ENCODE measurements at places on chromosomes 7 and 10. TPM values are rescaled to one million over a fixed set of nuclear protein-coding genes. Genes with fewer than 3 reads are reported as not detected.

Gene MYOZ1
- not detected for total RNA-seq

- no peak for DNase-seq
These were observed 124.8 kb downstream of the KIAA1217 start for GRCh38 chr10:24333736-24334135.

DNA sequence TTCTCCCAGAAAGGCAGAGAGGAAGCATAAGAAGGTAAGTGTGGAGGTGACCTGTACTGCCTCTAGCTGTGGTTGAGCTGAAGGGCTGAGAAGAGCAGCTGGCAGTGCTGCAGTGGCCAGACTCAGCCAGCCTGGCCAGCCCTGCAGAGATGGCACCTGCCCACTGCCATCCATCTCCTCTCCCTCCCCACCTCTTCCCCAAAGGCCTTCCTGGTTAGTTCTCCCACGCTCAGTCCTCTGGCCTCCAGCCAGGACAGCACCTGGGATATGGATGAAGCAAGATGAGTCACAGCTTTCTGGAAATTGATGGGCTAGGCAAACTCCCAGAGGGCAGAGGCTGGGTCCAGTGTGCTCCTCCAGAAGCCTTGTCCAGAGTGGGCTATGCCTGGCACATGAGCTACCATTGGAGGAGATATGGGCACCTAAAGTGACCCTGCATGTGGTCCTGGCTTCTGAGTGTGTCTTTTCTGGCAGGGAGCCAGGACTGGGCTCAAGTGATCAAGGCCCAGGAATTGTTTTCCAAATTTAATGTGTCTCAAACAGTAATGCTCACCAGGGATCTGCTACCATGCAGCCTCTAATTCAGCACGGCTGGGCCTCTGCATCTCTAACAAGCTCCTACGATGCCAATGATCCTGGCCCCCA is 81.0 kb upstream of the CACUL1 start:
- no peak for DNase-seq

DNA sequence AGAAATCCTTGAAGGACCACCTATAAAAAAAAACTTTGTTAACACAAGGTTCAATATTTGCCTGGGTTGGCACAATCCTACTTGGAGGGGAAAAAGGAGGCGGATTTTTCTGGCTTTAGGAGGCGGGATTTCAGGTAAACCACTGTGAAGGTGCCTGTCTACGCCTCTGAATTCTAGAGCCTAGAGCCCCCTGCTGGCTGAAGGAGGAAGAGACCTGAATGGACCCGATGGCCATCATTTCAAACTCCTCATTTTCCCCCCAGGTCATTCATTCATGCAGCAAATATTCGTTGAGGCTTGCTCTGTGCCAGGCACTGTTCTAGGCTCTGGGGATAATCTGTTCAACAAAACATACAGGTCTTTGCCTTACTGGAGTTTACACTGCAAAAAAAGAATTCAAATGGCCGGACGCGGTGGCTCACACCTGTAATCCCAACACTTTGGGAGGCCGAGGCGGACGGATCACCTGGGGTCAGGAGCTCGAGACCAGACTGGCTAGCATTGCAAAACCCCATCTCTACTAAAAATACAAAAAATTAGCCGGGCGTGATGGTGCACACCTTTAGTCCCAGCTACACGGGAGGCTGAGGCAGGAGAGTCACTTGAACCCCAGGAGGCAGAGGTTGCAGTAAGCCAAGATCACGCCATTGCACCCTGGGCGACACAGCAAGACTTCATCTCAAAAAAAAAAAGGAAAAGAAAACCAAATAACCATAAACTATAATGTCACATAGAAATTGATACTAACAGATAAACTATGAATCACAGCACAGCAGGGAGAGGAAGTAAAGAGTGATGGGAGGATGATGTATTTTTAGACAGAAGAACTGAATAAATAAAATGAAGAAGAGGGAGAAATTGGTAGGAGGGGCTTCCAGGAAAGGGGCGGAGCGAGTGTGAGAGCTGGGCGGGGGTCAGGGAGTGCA is 90.1 kb upstream of the NFE2L3 start:
- DNase-seq, result peak; percentile 89

DNA sequence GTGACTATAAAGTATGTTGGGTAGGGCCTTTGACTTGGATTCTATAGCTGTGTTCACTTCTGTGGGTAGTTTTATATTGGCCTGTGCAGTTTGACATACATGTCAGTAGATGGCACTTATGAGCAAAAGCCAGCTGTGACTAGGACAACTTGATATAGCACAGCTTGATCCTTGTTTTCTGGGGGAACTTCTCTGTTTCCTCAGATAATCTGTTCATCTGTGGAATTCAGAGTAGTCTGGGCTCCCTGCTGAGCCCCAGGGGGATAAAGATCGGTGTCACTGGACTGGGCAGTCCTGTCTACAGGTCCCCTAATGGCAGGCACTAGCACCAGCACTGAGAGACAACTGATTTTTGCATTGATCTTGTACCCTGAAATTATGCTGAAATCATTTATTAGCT is 25.4 kb downstream of the CYP2C9 start:
- DNase-seq, result no peak

DNA sequence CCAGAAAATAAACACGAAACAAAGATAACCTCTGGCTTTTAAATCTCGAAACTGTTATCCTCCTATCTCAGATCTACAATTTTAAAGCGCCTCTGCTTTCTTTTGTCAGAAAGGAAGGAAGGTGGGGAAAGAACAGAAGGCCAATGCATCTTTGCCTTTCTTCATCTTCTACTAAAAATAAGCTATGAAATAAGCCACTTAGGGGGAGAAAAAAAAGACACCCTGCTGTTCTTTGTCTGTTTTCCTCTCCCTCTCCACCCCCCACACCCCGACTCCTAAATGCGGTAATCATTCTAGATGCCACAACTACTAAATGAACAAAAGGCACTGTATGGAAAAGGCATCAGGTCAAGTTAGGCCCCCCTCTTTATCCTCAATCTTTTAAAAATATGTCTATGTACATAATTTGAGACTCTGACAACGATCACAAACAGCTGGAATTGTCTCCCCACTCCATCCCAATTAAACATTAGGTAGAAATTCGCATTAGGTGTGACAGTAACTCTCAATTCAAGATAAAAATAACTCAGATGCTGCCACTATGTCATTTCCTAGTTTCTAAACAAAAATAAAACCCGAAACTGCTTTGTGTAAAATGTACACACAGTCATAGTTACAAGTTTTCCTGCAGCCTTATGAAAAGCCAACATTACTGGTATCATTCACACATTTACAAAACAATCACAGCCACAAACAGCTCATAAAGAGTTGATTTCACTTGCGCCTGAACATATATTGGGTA is 2.4 kb downstream of the UBE2H start:
- peak; percentile 13 for DNase-seq

DNA sequence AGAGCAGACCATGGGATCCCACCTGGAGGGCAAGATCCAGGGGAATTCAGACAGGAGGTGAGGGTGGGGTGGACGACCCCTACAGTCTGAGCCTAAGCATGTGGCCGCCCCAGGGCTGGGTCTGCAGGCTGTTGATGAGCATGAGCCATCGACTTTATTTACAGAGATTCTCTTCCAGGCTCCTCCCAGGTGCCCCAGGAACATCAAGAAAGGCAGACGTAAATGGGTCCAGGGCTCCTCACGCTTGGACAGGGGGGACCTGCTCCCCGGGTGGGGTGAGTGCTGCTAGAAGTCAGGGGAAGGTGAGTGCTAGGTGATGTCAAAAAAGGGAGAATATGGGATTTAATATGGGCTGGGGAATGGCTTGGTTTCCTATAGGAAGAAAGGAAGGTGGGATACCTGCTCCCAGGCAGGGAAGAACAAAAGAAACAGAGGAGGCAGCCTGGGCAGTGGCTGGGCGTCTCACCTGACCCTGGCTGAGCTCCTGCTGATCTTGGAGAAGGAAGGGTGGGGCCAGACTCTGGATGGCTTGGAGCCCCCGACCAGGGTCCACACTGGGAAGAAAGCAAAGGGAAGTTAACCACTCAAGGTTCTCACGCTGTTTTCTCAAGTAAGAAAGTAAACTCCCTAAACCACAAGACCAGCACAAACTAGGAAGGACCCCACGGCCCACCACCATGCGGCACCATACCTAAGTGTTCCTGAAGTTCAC is 162.1 kb upstream of the SHH start:
- no peak for DNase-seq

Gene PSTK
- total RNA-seq, result 4.8 TPM

- peak; percentile 45 for DNase-seq
These were observed 87.1 kb downstream of the SLC16A9 start for GRCh38 chr10:59622320-59623132.

Gene SSMEM1
- total RNA-seq, result not detected

GRCh38 chr10:36253731-36254130 is 611.6 kb upstream of the FZD8 start:
- DNase-seq, result no peak

Gene ATP6V0A4
- not detected for total RNA-seq

DNA sequence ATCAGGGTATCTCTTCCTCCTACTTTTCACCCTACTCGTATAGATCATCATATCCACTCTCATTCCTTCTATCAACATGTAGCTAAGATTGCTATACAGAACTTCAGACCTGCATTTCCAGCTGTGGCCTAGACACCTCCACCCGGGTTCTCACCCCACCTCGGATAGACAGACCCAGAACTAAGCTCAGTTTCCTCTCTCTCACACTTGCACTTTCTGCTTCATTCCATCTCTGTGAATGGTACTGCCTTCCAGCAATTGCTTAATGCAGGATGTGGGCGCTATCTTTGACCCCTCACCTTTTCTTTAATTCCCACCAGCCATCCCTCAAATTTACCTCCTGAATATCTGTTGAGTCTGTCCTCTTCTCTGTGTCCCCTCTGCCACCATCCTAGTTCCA is 35.7 kb downstream of the AGK start:
- no peak for DNase-seq

DNA sequence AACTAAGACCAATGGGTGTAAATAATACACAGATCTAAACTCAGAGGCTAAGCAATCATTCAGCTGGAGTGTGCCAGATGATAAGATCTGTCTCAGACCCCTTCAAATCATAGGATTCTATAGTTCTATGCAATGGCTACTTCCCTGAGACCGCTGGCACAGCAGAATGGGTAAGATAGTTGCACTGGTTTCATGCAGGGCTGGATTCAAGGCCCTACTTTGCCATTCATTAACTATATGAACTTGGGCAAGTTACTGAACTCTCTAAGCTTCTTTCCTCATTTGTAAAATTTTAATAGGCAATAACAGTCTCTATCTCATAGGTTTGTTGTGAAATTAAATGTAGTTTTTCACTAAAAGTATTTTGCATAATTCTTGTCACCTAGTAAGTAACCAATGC is 62.0 kb downstream of the TFEC start:
- DNase-seq, result no peak

Gene PNLIPRP2
- not detected for total RNA-seq

GRCh38 chr10:44398747-44399658 is 14.1 kb upstream of the CXCL12 start:
- no peak for DNase-seq

- DNase-seq, result no peak
These were observed 83.0 kb downstream of the EEPD1 start for GRCh38 chr7:36236073-36236472.

Gene TLL2
- total RNA-seq, result 0.18 TPM

- no peak for DNase-seq
These were observed 1082.9 kb downstream of the LRMDA start for GRCh38 chr10:76514321-76514720.

- DNase-seq, result peak; percentile 87
These were observed 1.9 kb downstream of the ARID5B start for GRCh38 chr10:61903221-61903927.

- DNase-seq, result no peak
These were observed 135.2 kb downstream of the GPR37 start for GRCh38 chr7:124630395-124630794.

- DNase-seq, result no peak
These were observed 280.1 kb upstream of the PTER start for GRCh38 chr10:16156681-16157080.

DNA sequence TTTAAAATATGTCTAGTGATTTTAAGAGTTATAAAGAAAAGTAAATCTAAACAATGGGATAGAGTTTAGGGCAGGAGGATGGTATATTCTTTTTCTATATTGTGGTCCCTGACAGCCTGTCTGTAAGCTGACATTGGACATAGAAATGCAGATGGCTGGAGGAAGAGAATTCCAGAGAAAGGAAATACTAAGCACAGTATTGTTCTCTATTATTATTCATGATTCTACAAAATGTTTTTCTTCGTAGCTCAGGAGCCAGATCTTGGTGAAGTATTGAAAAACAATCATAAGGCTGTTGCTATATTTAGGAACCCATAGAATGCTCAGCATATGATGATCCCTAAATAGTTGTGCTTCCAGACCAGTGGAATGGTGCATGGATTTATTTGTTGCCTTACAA is 117.0 kb upstream of the FAM3C start:
- no peak for DNase-seq

DNA sequence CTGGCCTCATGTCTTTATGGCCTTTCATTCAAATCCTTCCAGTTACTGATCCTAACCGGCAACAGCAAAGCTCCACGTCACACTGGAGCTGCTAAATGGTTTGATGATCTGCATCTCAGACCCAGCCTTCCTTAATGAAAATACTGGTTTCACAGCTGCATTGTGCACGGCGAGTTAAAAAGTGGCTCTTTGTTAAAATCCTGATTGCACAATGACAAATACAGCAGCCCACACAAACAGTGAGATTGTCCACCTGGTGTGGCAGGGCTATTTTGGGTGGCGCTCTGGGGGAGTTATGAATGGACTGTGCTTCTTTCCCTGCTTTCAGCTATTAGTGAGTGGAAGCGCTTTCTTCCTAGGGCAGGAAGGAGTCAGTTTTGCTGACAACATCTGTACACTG is 63.4 kb upstream of the C1QL3 start:
- DNase-seq, result no peak

DNA sequence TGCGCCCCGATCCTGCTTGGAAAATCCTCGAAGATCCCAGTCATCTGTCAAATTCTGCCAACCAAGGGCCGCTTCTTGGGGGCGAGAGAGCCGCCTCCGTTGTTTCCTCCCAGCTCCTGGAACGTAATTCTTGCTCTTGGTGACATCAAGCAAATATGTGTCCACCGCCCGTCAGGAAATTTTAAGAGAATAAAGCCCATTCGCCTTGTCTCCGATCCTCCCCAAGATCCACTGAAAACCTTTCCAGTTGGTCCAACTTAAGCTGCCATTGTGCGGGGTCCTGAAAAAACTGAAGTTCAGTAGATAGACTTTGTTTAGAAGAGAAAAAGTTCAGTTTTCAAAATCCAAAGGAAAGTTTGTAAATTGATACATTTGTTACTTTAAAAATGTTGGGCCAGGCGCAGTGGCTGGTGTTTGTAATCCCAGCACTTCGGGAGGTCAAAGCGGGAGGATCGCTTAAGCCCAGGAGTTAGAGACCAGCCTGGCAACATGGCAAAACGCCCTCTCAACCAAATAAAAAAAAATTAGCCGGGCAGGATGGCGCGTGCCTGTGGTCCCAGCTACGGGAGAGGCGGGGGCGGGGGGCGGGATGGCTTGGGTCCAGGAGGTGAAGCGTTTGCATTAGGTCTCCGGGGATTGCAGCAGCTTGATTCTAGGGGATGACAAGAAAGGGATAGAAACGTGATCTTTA is 1.0 kb upstream of the ZNF800 start:
- DNase-seq, result no peak

DNA sequence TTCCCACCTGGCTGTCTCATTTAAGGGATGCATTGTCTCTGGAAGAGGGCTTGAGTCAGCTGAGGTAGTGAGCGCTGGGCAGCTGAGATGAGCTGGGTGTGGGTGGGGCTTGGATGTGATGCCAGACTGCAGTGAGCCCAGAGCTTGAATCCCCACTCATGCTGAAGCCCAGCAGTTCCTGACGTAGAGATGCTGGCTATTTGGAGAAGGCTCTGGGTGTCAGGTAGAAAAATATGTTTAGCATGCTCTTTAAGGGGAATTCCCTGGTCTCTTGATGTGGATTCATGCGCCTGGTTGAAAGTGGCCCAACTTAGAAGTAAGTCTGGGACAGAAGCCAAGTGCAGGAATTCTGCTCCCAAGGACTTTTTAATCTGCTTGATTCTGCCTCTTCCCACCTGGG is 241.5 kb upstream of the IGFBP3 start:
- no peak for DNase-seq
